ENCODE measurements at places on chromosomes 3 and 15.

DNA sequence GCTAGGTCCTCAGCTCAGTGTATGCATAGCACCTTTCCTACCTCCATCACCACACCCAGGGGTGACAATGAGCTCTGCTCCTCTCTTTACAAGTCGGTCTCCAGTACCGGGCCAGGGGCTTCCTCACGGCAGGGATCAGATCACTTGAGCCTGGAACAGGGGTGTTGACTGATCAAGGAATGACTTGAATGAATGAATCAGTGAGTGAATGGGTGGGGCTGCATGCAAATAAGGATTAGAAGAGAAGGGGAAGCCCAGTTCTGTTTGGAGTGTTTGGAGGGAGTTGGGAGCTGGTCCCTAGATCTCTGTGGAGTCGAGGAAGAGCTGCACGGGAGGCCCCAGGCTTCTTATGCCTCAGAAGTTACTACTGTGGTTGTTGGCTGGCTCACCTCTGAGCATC is 87.0 kb downstream of the TMEM266 start:
- DNase-seq, result no peak

DNA sequence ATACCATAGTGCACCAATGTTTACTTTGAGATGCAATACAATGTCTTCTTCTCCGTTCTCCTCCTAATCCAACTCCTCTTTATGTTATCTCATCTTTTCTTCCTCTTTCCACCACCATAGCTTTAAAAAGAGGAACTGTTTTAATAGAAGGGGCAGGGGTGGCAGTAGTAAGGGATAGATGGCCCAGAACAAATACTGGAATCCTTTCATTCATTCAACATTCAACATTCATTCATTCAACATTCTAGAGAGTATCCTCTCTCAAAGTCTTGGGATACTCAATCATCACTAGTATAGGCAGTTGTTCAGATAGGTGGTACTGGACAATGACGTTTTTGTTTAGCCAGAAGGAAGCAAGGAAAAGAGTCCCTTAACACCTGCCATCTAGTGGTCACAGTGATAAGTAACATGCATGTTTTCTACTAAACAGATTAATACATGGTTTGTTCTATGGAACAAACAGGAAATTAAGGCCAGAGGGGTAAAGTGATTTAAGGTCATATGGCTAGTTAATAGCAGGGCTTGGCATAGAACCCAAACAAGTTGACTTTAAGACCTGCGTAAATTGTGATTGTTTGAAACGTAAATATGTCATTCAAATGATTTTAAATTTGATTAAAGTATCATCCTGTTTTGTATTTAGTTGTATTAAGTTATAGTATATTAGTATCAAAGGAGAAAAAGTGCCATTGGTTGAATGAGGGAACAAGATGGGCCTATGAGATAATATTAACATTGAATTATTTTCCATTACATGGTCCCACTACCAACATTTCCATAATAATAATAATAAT is 26.9 kb upstream of the EHHADH start:
- no peak for DNase-seq

GRCh38 chr15:44501768-44502366 is 35.1 kb upstream of the EIF3J start:
- no peak for DNase-seq

- peak; percentile 23 for DNase-seq
Measured at GRCh38 chr3:51710631-51711351, 3.9 kb downstream of the GRM2 start.

DNA sequence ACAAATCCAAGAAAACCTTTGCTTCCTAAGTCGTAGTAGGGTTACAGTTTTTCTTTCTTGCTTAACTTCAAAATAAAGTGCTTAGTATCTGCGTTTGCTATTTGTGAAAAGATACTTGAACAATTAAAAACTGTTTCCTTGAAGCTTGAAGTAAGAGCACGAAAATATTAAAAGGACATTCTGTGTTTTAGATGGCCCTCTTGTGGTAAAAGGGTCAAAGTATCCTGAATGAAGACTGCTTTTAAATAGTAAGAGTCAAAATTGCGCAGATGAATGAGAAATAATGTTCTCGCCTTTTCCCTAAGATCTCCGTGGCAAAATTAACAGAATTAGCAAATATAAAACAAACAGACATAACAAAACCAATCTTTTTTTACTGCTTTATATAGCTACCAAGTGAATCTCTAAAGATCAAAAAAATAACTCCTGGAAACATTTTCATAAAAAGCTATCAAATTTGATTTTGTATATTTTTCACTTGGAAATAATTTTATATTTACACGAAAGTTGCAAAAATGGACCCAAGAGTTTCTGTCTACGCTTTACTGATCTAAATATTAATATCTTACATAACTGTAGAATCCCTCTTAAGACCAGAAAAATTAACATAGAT is 175.4 kb downstream of the MBNL1 start:
- DNase-seq, result no peak

GRCh38 chr3:95813244-95813643 is 1001.1 kb upstream of the EPHA6 start:
- no peak for DNase-seq

DNA sequence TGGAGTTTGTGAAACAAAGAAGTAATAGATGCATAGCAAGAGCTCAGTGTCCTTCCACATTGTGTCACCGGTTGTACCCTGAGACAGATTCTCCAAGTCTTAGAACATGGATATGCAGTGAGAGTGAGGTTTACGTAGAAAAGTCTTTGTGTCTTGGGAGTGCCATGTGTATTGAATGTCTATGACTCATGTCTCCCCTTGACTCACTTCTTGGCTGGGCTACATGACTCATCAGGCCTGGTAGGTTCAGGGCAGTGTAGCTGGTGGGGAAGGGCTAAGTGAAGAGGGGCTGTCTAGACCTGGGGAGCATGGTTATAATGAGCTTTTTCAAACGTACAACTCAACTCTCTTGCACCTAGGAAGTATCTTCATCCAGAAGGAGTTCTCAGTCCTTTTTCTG is 167.4 kb downstream of the GAP43 start:
- no peak for DNase-seq

- DNase-seq, result no peak
Measured at GRCh38 chr3:181454451-181455027, 257.2 kb upstream of the SOX2 start.

DNA sequence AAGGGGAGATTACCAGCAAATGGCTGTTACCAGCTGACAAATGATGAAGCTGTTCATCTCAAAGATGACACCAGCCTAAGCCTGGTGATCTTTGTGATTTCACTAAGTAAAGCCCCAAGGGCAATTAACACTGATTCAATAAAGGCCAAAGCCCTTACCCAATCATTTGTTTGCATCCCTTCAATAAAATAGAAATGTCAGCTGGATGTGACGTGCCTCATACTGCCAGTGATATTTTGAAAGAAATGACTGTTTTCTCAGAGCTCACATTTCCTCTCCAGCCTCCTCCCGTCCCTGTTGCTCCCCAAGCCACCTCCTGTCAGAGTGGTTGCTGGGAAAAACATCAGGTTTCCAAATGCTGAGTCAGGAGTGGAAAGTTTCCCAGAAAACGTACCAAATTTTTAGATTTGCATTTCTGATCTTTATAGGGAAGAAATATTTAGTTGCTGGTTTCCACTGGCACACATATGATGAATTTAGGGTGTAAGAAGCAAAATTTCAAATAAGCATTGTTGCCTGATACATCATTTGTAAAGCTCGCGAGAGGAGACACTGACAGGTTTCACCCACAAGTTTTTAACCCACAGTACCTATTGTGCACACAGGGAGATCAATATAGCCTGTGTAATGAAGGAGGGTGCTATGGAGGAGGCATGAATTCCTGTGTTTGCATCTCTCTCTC is 21.0 kb downstream of the C2CD4A start:
- DNase-seq, result no peak

GRCh38 chr15:73346735-73347312 is 21.9 kb downstream of the HCN4 start:
- no peak for DNase-seq

DNA sequence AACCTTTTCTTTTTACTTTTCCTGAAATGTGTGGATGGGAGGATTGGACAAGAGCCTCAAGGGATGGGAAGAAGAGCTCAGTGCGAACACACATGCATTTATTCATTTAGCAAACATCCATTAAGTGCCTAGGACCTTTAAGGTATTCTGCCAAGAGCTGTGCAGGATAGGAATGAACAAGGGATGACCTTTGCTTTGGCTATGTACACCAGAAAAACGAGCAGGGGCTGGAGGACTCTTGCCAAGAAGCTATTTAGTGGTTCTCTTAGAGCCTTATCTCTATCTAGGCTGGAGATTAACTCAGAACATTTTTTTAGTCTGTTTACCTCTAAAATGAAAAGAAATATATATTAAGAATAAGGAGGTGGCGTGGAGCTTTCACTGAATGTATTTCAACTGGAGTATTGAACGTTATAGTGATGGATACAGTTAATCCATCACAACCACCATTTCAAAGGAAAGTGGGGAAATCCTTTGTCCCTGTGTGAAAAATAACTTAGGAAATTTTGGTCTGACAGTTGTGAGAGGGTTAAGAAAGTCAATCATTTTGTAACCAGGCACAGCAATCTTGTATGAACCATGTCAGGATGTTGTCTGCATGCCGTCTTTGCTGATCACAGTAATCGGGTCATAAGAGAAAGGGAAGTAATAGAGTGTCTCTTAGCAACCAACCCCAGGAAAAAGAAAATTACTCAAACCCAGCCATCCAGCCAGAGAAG is 279.0 kb downstream of the LPP start:
- DNase-seq, result no peak

GRCh38 chr15:94259121-94259751 is 27.9 kb downstream of the MCTP2 start:
- DNase-seq, result no peak

GRCh38 chr15:65908876-65909275 is 39.6 kb downstream of the RAB11A start:
- DNase-seq, result no peak

DNA sequence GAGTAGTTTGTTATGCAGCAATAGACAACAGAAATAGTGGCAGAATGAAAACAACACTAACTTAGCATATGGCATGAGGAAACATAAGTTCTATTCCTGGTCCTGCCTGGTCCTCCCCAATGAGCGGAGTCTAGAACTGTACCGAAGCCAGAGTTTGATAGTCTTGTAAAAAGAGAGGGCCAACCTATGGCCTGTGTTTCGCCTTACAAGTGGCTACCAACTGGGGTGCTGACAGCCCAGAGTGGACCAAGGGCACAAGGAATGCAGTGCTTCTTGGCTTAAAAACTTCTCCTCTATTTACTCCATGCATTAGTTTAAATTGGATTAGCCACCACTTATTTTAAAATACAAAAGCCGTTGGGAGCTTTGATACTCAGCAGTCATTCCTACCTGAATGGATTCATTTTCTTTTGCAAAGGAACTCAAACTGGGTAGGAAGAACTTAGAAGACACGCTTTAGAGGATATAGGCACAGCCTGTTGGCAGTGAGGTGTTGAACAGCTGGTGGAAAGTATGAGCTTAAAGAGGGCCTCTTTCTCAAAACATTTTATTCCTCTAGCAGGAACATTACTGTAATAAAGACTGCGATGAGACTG is 302.9 kb downstream of the PLCL2 start:
- DNase-seq, result no peak

DNA sequence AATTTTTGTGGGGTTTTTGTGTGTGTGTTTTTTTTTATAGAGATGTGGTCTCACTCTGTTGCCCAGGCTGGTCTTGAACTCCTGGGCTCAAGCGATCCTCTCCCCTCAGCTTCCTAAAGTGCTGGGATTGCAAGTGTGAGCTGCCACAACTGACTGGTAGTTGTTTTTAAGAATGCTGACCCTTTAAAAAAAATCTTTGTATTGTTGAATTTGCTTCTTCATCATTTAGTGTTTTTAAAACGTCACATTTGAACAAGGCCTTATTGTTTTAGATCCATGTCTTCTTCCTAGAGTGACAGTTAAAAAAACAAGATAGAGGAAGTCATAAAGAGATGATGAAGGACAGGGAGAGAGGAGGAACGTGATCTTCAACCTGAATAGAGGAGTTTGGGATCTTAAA is 24.1 kb downstream of the GJD2 start:
- DNase-seq, result no peak

DNA sequence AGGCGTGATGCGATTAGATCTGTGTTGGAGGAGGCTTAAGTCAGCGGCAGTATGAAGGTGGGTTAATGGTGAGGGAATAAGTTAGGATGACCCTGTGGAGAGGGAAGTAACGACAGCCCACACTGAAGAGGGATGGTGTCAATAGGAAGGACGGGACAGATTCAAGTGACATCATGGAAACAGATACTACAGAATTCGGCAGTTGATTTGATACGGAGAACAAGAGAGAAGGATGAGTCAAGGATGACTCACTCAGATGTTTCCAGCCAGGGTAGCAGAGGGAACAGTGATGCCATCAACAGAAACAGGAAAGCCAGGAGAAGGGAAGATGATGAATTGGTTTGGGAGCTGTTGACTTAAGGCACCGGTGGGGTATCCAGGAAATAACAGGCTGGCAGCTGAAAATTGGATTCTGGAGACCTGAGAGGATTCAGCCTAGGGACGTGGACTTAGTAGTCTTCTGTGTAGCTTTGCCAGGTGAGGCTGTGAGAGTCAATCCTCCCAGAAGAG is 38.0 kb downstream of the SHC4 start:
- DNase-seq, result no peak

DNA sequence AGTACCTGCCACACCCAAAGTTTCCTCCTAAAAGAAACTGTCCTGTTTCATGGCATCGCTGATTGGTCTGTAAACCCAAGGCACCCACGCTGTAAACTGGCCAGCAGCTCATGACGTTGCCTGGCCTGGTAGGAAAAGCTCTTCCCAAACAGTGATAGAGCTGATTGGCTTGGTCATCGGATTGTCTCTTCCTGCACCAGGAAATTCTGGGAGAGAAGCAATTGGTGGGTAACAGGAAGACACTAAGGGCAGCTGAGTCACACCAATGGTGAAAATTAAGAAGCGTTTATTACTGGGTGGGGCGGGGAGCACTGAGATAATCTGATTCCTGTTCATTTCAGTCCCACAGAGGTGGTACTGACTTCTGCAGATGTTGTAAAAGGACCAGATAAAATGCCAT is 31.0 kb downstream of the KLHL6 start:
- no peak for DNase-seq

DNA sequence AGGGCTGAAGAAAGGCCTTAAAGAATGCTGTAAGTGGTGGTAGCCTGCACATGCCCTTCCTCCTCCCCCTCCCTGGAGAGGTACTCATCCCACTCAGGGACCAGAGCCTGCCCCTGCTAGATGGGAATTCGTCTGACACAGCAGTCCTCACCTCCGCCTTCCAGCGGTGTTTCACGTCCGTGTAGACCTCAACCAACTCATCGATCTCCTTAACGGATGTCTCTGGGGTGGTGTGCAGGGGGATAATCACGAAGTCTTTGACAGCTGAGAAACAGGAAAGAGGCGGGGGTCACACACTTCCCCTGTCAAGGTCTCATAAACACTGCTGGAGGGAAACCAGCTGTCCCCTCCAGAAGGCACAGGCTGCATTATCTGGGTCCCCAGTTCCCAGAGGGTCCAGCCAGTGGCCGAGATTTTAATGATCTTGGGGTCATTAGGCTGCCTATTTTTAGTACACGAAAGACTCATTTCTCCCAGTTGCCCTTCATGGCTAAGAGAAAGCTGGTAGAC is 9.9 kb downstream of the DNASE1L3 start:
- no peak for DNase-seq

DNA sequence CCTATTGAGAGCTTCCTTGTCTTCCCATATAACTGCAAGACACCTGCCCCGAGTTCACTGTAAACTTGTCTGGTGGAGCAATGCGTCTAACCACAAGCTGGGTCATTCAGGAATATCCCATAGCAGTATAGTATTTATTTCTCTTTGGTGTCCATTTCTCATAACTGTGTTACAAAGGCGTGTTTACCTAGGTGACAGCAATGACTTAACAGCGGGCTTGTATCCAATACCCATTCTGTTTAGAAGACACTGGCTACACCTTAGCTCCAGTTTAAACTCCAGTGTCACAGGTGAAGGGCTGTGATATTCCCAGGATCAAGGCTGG is 24.3 kb downstream of the ATP10A start:
- DNase-seq, result no peak

GRCh38 chr3:171956705-171957104 is 82.7 kb upstream of the FNDC3B start:
- DNase-seq, result no peak

Measured in GM12892 (cell line).